ENCODE measurements at places on chromosomes 11 and 22. TPM values are rescaled to one million over a fixed set of nuclear protein-coding genes. Genes with fewer than 3 reads are reported as not detected.

The FAM76B gene
- total RNA-seq = 26.2 TPM

The PHLDB1 gene
- 93.5 TPM for total RNA-seq

The MPPED1 gene
- not detected for total RNA-seq

The FHIP1B gene
- 6.4 TPM for total RNA-seq

The NOX4 gene
- 2.5 TPM for total RNA-seq

The TMEM191B gene
- total RNA-seq = 0.36 TPM

The SLC22A9 gene
- total RNA-seq = not detected

The ARHGAP8 gene
- 0.41 TPM for total RNA-seq

The B4GALNT4 gene
- 1.5 TPM for total RNA-seq

The DCHS1 gene
- 5.2 TPM for total RNA-seq

GRCh38 chr11:124865902-124866851 is 945 bp downstream of the ROBO3 start:
- peak; percentile 22 for DNase-seq

GRCh38 chr11:17275400-17276235 is 921 bp upstream of the NUCB2 start:
- DNase-seq = peak; percentile 15

DNA sequence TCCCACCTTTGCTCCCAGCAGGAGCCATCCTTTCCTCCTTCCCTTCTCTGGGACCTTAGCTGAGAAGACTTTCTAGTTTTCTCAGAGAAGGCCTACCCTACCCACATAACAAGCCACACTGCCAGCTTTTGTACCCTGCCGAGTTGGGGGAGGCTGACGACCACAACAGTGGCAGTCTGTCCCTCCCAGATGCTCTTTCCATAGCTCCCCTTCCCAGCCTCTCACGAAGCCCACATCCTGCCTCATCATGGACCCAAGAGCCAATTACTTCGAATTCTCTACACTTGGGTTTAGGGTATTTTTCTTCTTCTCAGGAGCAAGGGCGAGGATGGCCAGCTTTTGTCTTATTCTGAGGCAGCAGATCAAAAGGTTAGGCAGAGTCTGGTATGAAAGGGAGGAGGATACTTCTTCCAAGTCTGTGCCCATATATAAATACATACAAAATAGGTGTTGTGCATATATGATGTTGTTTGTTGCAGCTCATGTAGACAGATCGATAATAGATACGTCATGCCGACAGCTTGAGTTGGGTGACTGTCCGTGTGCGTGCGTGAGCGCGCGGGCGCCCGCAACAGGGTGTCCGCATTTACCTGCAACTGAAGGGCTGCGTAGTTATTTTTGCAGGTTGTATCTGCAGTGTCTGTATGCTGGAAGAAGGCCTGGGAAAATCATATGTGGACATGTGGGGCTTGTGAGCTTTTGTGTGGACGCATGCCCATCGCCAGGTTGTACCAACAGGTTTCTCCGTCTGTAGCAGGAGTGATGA is 846 bp upstream of the NRGN start:
- DNase-seq = no peak

DNA sequence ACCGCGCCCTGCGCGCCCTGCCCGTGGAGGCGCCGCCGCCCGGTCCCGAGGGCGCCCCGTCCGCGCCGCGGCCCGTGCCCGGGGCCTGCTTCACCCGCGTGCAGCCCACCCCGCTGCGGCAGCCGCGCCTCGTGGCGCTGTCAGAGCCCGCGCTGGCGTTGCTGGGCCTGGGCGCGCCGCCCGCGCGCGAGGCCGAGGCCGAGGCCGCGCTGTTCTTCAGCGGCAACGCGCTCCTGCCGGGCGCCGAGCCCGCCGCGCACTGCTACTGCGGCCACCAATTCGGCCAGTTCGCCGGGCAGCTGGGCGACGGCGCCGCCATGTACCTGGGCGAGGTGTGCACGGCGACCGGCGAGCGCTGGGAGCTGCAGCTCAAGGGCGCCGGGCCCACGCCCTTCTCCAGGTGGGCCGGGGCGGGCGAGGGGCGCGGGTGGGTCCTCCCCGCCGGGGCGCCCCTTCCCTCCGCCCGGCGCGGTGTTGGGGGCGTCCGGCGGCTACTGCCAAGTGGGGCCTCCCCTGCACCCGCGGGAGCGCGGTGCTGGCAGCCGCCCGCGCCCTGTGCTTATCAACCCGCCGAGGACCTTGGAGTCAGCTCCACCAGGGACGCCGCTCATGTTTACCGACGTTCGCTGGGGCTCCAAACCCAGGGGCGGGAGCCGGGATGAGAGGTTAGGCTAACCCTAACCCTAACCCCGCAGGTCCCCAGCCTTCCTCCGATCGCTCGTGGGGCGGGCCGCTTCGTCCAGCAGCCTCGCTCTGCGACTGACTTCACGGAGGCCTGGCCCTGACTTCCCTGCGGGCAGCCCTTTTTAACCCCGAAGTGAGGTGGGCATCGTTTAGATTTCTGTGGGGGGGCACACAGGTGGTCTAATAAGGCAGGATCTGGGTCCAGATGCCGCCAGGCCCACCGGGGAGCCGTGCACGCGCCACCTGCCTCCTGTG is 649 bp downstream of the SELENOO start:
- DNase-seq = no peak

GRCh38 chr11:4862447-4863236 is 13.6 kb upstream of the OR51S1 start:
- DNase-seq = no peak

DNA sequence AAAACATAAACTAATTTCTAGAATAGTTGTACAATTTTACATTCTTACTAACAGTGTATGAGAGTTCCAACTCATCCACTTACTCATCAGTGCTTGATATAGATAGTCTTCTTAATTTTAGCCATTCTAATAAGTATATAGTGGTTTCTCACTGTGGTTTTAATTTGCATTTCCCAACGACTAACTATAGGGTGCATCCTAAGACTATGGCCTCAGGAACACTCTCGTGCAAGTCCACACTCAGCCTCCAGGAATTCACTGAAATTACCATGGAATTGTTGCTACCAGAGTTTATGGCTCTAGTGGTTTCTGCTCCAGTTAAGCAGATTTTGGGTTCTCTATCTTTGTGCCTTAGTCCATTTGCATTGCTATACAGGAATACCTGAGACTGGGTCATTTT is 60.1 kb upstream of the GUCY1A2 start:
- DNase-seq = no peak

DNA sequence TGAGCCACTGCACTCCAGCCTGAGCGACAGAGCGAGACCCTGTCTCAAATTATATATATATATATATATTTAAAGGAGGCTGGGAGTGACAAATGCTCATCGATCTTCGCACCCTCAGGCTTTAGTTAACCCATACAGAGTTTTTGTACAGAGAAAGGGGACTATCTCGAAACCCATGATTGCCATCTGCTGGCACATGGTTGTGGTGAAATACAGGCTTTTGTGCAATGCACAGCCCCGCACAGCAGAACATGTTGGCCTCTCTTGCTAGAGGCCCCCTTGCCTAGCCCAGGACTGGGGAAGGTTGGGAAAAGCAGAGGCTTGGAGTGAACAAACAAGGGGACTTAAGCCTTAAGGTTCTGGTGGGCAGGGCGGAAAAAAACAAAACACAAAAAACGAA is 3.6 kb downstream of the MYBPC3 start:
- peak; percentile 18 for DNase-seq

DNA sequence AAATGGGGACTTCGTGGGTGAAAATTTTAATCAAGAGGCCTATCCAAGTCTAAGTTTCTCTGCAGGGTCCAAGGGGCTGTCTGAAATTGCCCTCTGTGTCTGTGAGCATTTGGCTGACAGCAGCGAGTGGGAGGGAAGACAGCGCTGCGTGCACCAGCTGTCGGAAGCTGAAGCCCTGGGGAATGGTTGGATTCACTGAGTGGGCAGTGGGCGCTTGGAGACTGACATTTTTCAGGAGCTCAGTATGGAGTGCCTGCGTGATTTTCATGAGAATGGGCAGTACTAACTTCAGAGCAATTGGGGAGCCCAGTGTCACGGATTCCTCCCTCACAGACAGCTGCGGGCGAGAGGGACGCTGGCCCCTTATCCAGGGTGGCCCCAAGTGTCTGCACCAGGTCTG is 388.8 kb upstream of the B3GAT1 start:
- DNase-seq = no peak

DNA sequence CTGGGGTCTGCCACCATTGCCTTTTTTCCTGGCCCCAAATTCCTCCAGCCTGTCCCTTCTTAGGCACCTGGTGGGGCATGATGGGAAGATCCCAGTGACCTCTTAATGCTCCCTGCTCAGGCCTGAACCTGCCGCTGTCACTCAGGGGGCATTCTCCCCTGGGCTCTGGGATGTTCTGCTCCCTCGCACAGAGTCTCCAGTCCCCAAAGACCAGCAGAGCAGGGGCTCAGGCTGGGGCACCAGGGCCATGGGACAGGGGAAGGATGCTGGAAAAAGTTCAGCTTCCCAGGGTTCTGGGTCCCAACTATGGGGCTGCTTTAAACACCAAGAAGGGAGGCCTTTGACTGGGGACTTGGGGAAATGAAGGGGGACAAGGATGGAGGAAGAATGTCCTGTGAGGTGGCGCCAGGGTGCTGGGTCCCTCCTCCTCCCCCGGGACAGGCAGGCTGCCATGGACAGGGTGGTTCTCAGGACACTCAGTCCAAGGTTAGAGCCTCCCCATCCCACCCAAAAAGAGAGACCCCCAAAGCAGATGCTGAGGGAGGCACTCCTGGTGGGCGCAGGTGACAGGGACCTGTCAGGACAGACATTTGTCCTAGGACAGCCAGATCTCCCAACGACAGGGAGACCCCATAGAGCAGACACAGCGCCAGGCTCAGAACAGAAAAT is 30.8 kb downstream of the IGLL5 start:
- DNase-seq = no peak

DNA sequence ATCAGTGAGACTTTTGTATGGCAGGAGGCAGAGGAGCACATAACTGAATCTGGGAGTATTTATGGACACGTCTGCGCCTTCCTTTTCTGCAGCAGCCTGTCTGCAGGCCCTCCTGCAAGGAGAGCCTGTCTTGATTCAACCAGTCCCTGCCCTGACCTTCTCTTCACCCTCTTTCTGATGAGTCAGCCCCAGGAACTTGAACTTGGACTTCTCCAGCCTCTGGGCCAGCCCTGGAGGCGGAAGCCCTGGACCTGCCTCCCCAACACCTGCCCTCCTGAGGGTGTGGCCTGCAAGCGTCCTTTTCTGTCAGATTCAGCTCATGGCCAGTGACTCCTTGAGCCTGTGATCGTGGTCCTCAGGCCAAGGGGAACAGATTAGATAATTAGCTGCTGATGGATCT is 20.0 kb downstream of the DAGLA start:
- peak; percentile 63 for DNase-seq

- DNase-seq = no peak
Observed at GRCh38 chr11:117794135-117794534, 2.9 kb downstream of the DSCAML1 start.
